Neural crest cell (in vitro differentiated cells): ENCODE measurements at places on chromosomes 6 and 20. TPM values are rescaled to one million over a fixed set of nuclear protein-coding genes. Genes with fewer than 3 reads are reported as not detected.
A peak's percentile ranks its signal among the peaks of the same experiment; 100 is the strongest.

DNA sequence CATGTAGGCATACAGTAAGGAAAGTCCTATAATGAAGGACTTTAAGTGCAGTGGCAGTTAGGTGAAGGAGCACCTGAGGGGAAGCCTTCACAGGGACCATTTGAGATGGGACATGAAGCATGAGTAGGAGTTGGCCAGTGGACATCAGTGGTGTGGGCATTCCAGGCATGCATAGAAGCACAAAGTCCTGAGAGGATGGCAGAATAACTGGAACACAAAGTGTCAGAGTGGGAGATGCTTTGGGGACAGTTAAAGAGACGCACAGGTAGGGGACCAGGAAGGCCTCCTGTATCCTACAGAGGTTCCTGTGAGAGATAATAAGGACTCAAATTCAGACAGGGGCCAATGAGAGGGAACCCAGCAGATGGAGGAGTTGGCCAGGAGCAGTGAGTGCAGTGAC, 26.4 kb upstream of the EFHC1 start:
- no peak for DNase-seq

DNA sequence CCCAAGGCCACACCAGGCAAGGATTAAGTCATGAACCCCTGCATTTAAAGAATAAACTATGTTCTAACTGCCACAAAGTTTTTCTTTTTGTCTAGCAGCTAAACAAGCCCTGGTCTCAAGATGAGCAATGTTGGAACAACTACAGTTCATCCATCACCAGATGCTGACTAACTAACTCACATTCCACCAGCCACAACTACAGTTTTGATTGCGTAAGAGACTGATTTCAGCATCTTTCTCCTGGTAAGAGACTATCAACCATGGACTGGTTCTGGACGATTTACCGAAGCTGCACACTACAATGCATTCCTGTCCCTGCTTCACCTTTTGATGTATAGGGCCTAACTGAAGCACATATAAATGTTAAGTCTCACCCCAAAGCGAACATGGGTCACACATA, 43.0 kb downstream of the F13A1 start:
- DNase-seq, result no peak

Gene PRPH2
- total RNA-seq, result not detected in 2 replicates

Gene F13A1
- 0.39 and 0.70 TPM in 2 replicates for total RNA-seq

DNA sequence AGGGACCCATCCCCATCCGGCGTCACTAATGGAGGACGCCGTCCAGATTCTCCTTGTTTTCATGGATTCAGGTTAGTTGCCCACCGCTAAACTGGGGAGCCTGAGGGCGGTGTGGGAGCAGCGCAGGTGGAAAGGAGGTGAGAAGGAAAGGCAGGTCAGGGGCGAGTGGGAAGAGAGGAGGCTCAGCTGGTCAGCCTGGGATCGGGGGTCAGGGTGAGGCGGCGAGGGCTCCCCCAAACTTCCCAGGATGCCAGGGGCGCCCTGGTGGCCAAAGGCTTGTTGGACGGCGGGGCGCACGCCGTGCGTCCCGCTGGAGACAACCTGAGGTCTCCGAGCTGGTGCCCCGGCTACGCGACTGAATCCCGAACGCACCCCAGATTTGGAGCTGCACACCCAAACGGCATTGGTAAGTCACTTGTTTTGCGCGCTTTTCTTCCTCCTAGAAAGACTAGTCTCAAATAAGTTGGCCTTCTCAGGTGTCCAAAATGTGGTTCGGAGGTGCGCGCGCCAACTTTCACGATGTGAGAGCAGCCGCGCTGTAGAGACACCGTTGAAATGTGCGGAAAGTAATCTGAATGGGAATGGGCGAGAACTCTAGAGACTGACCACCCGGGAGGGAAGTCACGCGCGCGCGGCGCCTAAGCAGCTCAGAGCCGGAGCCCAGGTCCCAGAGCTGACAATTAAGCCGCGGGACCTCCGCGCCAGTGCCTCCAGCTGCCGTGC, 9.7 kb downstream of the GNAS-AS1 start:
- DNase-seq, result no peak

- DNase-seq, result peak; percentile 16
Measured at GRCh38 chr6:116111552-116112528, 11.2 kb downstream of the NT5DC1 start.

DNA sequence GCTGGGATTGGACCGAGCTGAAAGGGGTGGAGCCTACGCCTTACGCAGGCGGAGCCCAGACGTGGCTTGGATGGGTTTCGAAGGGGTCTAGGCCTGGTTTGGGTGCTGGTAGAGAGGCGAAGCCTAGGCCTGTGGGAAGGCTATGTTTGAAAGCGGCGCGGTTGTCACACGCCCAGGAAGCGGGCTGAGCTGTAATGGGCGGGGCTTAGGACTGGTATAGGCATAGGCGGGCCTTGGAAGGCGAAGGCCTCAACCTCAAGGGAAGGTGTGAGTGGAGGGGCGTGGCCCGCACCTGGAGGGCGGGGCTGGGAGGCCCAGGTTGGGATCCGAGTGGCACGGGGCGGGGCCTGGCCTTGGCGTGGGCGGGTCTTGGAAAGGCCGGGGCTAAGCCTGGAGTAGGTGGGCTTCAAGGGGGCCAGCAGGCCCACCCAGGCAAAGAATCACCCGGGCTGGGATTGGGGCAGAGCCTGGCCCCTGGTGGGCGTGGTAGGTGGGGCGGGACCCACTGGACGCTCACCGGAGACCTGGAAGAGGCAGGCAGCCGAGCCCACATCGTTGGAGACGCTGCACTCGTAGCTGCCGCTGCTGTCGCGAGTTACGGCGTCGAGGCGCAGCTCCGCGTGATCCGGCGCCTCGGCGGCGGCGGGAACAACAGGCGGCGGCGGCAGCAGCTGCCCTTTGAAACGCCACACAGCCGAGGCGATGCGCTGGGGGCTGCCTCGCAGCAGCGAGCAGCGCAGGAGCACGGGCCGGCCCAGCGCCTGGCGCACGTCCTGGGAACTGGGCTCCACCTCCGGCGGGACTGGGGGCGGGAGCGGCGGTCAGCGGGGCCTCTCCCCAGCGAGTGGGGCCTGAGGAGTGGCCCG, 49.0 kb downstream of the MDGA1 start:
- no peak for DNase-seq

- no peak for DNase-seq
Measured at GRCh38 chr20:61931476-61932198, 134.0 kb downstream of the TAF4 start.

- no peak for DNase-seq
Measured at GRCh38 chr20:47051936-47052526, 157.4 kb downstream of the EYA2 start.

GRCh38 chr20:35325401-35325800, 33.2 kb upstream of the FAM83C start:
- no peak for DNase-seq

GRCh38 chr20:32480371-32481241, 104.5 kb downstream of the NOL4L start:
- DNase-seq, result no peak

Gene HLA-DQA1
- total RNA-seq, result not detected in 2 replicates
